ENCODE measurements at places on chromosomes 6 and 20.

GRCh38 chr6:29589423-29590048, 4.6 kb downstream of the OR2H2 start:
- peak; percentile 68 for DNase-seq

GRCh38 chr6:108839083-108839642, 9.1 kb upstream of the ARMC2 start:
- no peak for DNase-seq

DNA sequence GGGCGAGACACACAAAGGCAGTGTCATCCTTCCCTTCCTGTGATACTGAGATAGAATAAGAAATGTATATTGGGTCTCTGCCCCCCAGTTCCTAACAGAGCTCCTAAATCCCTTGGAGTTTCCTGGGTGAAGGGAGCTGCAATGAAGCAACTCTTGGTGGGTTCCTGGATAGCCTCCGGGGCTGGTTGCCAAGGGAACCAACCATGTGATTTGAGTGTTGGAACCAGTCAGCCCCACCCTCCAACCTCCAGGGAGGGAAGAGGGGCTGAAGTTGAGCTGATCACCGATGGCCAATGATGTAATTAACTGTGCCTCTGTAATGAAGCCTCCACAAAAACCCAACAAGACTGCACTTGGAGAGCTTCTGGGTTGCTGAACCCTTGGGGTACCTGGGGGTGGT, 116.6 kb downstream of the SLC22A3 start:
- no peak for DNase-seq

GRCh38 chr6:5095236-5095635, 10.1 kb downstream of the PPP1R3G start:
- DNase-seq, result no peak

- no peak for DNase-seq
Measured at GRCh38 chr20:44664131-44664530, 12.6 kb upstream of the ADA start.

- DNase-seq, result no peak
Measured at GRCh38 chr6:707576-708236, 14.8 kb upstream of the EXOC2 start.

DNA sequence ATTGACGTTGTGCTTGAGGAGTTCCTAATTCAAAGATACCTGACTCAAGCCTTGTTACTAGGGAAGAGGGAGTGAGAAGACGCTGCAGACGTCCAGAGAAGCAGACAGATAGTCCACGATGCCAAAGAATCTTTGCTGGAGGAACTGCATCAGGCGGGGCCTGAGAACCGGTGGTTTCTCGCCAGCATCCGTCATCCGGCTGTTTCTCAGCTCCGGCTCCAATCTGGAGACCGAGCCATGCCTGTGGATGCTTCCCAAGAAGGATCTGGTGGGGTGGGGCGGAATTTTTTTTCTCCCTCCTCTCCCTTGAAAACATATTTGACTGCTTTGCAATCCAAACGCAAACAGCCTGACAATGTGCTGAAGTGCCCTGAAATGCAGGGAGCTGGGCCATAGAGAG, 125.8 kb upstream of the SRSF6 start:
- DNase-seq, result no peak

GRCh38 chr20:17680836-17681725, 961 bp downstream of the RRBP1 start:
- DNase-seq, result peak; percentile 85
